ENCODE measurements at places on chromosomes 3 and 15.
A peak's percentile ranks its signal among the peaks of the same experiment; 100 is the strongest.

DNA sequence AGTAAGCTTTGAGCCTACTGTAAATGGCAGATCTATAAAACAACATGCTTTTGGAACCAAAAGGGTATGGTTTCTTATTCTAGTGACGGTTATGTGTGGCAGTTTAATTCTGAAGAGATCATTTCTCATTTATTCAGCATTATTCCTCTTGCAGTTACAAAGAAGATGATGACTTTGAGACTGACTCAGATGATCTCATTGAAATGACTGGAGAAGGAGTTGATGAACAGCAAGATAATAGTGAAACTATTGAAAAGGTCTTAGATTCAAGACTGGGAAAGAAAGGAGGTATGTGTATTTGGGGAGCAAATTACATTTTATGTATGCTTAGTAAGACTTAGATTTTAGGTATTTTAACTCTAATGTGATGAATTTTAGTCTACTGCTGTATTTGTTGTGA is 41.5 kb downstream of the CHD2 start:
- no peak for DNase-seq

DNA sequence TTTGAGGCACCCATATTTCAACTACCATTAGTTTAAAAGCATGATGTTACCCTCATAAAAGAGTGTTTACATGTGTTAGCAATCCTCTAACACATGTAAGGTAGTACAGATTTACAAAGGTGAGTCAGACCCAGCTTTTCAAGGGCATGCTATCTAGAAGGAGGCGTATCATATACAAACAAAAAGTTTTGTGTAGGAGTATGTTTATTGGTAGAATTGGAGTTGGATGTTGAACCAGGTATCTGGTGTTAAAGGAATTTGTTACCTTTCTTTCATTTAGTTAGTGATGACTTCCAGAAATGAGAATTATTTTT is 2.4 kb downstream of the HACD3 start:
- no peak for DNase-seq

GRCh38 chr3:48739955-48740823 is 23.2 kb upstream of the IP6K2 start:
- peak; percentile 76 for DNase-seq

DNA sequence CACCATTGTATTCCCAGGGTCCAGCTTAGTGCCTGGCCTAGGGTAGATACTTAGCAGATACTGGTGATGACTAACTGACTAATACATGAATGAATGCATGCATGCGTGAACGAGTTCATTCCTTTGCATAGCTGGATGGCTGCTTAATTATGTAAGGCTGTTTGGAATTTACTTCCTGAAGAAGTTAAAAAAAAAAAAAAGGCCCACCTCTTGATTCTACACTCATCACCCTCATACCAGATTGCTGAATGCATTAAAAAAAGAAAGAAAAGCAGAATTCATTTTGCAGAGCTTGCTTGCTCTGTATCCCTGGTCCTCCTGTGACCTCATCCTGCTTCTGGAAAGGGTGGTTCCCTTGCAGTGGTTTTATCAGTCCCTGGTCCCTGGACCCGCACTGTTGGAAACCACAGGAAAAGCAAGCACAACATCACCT is 277.6 kb upstream of the CFAP20DC start:
- DNase-seq: no peak

- no peak for DNase-seq
Measured at GRCh38 chr15:90991587-90992285, 2.6 kb downstream of the PRC1 start.

DNA sequence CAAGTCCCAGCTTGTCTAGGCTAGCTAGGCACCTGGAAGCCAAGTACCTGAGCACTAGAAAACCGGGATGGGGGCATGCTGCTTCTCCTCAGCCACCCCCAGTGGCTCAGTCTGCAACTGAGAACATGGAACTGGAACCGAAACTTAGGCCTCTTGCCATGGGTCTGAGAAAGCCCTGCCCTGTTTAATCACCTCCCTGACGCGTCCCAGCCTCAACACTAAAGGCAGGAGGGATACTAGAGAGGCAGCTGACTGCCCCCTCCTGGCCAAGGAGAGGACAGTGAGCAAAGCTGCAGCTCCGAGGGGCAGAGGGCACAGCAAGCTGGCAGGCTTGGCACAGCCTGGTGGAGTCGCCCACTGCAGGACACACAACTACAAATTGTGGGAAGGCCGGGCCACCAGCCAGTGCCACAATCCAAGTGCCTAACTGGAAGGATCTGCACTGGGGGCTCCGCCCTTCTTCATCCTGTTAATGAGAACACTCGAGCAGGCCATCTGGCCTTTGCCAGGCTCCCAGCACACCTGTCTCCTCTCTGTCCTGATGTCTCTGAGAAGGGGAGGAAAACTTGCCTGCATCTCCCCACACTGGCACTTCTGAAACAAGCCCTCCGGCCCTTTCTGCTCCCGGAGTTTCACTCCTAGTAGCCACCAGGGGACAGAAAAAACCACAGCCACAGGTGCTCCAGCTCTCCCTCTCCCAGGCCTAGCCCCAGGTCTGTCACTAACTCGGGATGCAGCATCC is 53.7 kb downstream of the BDH1 start:
- DNase-seq: peak; percentile 24

GRCh38 chr3:186679151-186679550 is 13.3 kb downstream of the HRG start:
- DNase-seq: no peak

- no peak for DNase-seq
Measured at GRCh38 chr3:2023959-2024358, 74.7 kb upstream of the CNTN4 start.

- DNase-seq: no peak
Measured at GRCh38 chr3:158961911-158962310, 160.1 kb downstream of the MFSD1 start.

GRCh38 chr3:150254309-150254708 is 153.8 kb upstream of the TSC22D2 start:
- no peak for DNase-seq

GRCh38 chr15:39400821-39401550 is 179.9 kb upstream of the THBS1 start:
- no peak for DNase-seq

GRCh38 chr15:69750253-69750652 is 297.6 kb downstream of the RPLP1 start:
- DNase-seq: no peak

GRCh38 chr3:127002195-127003174 is 19.6 kb downstream of the PLXNA1 start:
- no peak for DNase-seq

- DNase-seq: no peak
Measured at GRCh38 chr15:66703540-66703941, 1.5 kb downstream of the SMAD6 start.

All from SHP77 (cell line).